Hematopoietic multipotent progenitor cell treated with erythropoietin and hydrocortisone succinate and interleukin-3 and kit ligand, for 6 days (in vitro differentiated cells): ENCODE measurements at places on chromosomes 1 and 21.

GRCh38 chr1:36178471-36179219, 22.7 kb downstream of the MAP7D1 start:
- DNase-seq = no peak

DNA sequence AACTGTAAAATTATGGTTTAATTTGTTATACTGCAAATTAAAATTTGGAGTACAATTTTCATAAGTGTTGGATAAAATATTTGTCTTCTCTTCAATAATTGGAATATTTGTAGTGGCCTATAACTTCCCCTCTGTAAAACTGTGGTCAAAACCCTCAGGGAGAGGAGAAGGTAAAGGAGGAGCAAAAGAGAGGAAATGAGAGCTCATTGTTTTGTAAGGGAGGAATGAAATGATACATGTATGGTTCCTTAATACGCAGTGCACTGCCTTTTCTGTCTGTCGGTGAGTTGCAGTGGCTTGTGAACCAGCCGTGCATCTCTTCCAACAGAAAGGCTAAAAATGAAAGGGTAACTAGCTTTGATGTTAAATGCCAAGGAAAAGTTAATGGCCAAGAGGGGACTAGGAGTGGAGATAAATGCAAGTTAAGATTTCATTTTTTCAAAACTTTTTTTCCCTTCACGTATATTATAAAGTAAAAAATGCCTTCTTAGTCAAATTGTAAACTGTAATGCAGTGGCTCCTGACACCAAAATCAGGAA, 26.4 kb downstream of the LRRC8D start:
- DNase-seq = peak; percentile 24

DNA sequence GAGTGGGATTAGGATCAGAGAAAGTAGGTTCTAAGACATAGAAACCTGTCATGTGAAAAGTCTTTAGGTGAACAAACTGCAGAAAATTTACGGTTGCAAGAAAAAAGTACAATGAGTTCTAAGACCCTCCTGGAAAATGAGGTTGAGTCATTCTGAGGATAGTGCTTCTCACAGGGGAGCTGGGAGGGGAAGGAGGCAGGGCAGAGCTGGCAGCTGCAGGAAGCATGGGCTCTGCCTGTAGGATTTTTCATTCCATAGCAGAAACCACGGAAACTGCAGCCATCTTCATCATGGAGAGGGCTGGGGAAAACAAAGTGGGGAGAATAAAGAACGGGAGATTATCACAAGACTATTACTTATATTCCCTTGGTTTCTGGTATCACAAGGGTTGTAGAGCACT, 25.8 kb upstream of the THEM4 start:
- DNase-seq = no peak

GRCh38 chr1:150127868-150128267, 21.8 kb upstream of the PLEKHO1 start:
- DNase-seq = no peak

DNA sequence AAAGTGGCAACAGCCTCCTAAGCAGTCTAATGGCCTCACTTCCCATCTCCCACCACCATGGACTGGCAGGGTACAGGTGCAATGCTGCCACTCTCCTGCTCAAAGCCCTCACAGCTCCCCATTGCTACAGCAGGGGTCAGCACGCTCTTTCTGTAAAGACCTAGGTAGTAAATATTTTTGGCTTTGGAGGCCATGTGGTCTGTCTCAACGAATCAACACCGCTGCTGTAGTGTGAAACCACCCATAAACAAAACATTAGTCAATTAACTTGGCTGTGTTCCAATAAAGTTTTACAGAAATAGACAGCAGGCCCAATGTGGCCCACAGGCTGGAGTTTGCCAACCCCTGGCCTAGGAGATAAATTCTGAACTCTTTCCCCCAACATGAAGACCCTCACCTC, 44.6 kb upstream of the TMEM125 start:
- peak; percentile 40 for DNase-seq

- DNase-seq = no peak
Observed at GRCh38 chr1:156253634-156254033, 5.8 kb upstream of the PAQR6 start.

GRCh38 chr1:224495866-224496265, 61.3 kb upstream of the WDR26 start:
- no peak for DNase-seq

DNA sequence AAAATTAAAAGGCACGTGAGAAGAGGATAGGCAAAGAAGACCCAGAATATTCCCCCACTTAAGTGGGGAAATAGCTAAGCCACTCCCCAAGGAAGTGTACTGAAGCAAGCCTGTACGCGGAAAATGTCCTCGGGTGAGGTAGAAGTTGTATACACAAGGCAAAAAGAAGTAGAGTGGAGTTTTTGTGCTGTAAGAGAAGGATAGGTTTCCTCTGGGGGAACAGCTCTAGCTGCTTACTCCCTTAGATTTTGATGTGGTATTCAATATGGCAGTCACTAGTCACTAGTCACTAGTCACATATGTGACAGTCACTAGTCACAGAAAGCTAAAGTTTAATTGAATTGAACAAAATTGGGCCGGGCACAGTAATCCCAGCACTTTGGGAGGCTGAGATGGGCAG, 7.6 kb downstream of the TXNIP start:
- DNase-seq = no peak

- DNase-seq = no peak
Observed at GRCh38 chr1:15176898-15177665, 23.5 kb downstream of the TMEM51 start.

DNA sequence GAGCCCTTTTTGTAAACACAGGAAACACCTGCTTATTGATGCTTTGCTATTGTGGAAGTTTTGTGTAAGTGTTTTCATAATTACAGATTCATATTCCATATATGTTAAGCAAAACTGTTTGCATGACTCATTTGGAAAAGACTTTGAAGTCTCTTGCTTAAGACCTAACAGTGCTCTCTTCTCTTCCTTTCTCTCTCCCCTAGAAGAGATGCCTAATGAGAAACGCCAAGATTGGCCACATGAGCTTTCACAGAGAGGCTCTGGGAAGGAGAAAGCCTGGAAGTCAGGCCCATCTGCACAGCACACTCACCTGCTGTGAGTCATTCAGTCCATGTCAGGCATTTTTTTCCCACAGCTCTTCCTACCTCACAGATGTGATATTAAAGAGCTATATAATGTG, 101.6 kb upstream of the PALMD start:
- no peak for DNase-seq

DNA sequence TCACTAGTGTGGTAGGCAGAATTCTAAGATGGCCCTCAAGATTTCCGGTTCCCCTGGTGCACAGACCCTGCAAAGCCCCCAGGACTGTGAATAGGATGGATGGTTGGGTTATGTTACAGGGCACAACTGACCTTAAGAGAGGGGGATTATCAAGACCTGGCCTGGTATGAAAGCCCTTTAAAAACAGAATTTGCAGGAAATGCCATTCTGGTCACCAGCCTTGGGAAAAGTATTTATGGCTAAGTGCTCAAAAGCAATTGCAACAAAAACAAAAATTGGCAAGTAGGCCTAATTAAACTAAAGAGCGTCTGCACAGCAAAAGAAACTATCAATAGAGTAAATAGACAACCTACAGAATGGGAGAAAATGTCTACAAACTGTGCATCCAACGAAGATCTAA, 144.7 kb upstream of the EDN2 start:
- no peak for DNase-seq

GRCh38 chr21:31917108-31917507, 44.3 kb downstream of the HUNK start:
- no peak for DNase-seq

- no peak for DNase-seq
Observed at GRCh38 chr1:114369930-114370329, 141.1 kb downstream of the TRIM33 start.
